ENCODE measurements at places on chromosomes 2 and 18. TPM values are rescaled to one million over a fixed set of nuclear protein-coding genes. Genes with fewer than 3 reads are reported as not detected.
A peak's percentile ranks its signal among the peaks of the same experiment; 100 is the strongest.

GRCh38 chr2:102359527-102359926, 3.9 kb downstream of the IL18R1 start:
- DNase-seq: no peak

DNA sequence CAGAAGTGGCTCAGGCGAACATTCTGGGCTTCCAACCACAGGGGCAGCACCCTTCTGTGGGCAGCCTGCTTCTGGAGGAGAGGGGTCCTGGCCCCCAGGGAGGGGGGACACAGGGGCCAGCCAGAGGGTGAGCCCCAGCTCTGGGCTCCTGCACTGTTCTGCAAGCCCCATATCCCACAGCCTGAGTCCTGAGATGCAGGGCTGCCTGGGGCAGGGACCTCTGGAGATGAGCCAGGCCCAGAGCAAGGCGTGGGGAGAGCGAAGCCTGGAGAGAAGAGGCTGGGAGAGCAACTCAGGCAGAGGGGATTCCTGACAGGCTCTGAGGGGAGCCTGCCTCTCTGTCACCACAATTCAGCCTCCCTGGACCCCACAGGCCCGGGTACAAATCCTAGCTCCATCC, 13.5 kb upstream of the PRSS56 start:
- DNase-seq: no peak

- peak; percentile 21 for DNase-seq
Observed at GRCh38 chr2:62265106-62265505, 69.2 kb downstream of the B3GNT2 start.

- no peak for DNase-seq
Observed at GRCh38 chr18:74515620-74516231, 18.6 kb upstream of the CNDP1 start.

LYPD6 gene
- 16.9 TPM for polyA plus RNA-seq

LRRC30 gene
- polyA plus RNA-seq: not detected

RAX gene
- polyA plus RNA-seq: not detected

All from right lung (tissue), 10 donors.